ENCODE measurements at places on chromosomes 13 and 19. TPM values are rescaled to one million over a fixed set of nuclear protein-coding genes. Genes with fewer than 3 reads are reported as not detected.

The SBSN gene
- total RNA-seq, result not detected

The CCDC8 gene
- not detected for total RNA-seq

The ZNF837 gene
- total RNA-seq, result 3.1 TPM

The ZNF530 gene
- total RNA-seq, result 7.9 TPM

The PLPP2 gene
- 0.32 TPM for total RNA-seq

The SLC27A1 gene
- 4.3 TPM for total RNA-seq

The FPR2 gene
- 0.12 TPM for total RNA-seq

The ITGBL1 gene
- total RNA-seq, result not detected

The AXL gene
- not detected for total RNA-seq

The GPC6 gene
- not detected for total RNA-seq

The RNF225 gene
- total RNA-seq, result 0.44 TPM

The ZNF723 gene
- not detected for total RNA-seq

The TMEM190 gene
- not detected for total RNA-seq

- H3K27ac ChIP-seq, result no peak overlapping the region
- no peaks in the 10 kb centered on the region for H3K4me1 ChIP-seq
- H3K4me3 ChIP-seq, result no peak overlapping the region
- no peaks in the 10 kb centered on the region for H3K36me3 ChIP-seq
- peaks cover 4% of the 10 kb centered on the region for H3K27me3 ChIP-seq
Observed at GRCh38 chr13:26668357-26669146, 92.0 kb downstream of the GPR12 start.

- peaks cover 14% of the 10 kb centered on the region for H3K4me1 ChIP-seq
- no peak overlapping the region for H3K27ac ChIP-seq
- H3K36me3 ChIP-seq, result peaks cover 14% of the 10 kb centered on the region
- DNase-seq, result no peak
- H3K27me3 ChIP-seq, result no peaks in the 10 kb centered on the region
Observed at GRCh38 chr19:1811472-1811894, 593 bp downstream of the ATP8B3 start.

DNA sequence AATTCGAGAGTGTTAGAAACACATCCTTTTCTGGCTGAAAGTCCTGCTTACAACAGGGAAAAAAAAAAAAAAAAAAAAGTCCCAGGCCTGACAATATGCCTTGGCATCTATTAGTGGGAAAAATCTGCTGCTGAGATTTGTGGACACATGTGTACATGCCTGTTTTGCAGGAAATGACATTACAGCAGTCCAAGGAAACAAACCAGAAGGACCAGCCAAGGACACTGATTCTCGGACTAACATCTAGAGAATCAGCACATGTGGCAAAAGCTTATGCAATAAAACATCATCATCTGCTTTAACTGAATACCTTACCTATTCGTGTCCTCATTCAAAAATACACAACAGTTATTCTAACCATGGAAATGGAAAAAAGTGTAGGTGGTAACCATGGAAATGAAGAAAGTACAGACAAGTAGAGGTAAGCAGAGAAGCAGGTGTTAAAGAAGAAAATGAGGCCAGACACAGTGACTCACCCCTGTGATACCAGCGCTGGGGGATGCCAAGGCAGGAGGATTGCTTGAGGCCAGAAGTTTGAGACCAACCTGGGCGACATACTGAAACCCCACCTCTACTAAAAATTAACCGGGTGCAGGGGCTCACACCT is 9.4 kb upstream of the DPY19L3 start:
- no peak overlapping the region for H3K27ac ChIP-seq
- no peaks in the 10 kb centered on the region for H3K27me3 ChIP-seq
- H3K4me3 ChIP-seq, result no peak overlapping the region
- H3K36me3 ChIP-seq, result no peaks in the 10 kb centered on the region
- no peak for DNase-seq

GRCh38 chr13:40456397-40456953 is 210.0 kb downstream of the FOXO1 start:
- DNase-seq, result no peak
- H3K27ac ChIP-seq, result no peak overlapping the region
- H3K36me3 ChIP-seq, result no peaks in the 10 kb centered on the region
- H3K4me3 ChIP-seq, result no peak overlapping the region
- H3K27me3 ChIP-seq, result no peaks in the 10 kb centered on the region

DNA sequence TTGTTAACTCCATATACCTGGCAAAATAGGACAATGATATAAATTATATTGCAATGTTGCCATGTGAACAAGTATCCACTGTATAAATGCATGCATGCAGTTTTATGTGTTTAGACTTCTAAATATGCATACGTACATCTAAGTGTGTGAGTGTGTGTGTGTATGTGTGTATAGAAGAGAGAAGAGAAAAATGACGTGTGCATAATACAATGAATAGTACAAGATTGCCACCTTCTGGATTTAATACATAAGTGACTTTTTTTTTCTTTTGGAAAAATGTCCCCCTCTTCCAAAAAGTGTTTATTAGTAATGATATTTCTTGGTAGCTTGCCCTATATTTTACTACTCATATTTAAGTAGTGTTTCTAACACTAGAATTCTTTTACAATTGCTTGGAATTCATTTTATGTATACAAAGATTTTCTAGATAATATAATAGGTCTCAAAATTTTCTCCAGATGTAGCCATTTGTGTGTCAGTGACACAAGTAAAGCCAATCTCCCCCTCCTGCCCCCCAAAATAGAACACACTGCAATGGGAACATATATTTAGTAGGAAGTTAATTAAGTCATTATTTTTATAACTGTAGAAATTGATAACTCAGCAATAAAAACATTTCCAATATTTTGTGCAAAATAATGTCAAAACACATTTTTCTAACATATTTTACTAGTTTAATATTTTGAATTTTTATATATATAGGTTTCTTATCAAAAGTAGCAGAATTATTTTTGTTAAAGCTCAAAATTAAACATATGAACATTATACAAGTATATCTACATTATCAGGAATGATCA is 783.3 kb upstream of the ATXN8OS start:
- H3K27me3 ChIP-seq, result no peaks in the 10 kb centered on the region
- no peaks in the 10 kb centered on the region for H3K4me1 ChIP-seq
- no peak for DNase-seq
- H3K36me3 ChIP-seq, result no peaks in the 10 kb centered on the region
- no peak overlapping the region for H3K27ac ChIP-seq
- H3K4me3 ChIP-seq, result no peak overlapping the region

GRCh38 chr13:29362849-29363604 is 232.5 kb downstream of the SLC7A1 start:
- no peaks in the 10 kb centered on the region for H3K4me1 ChIP-seq
- DNase-seq, result no peak
- H3K36me3 ChIP-seq, result no peaks in the 10 kb centered on the region
- H3K27me3 ChIP-seq, result peaks cover 6% of the 10 kb centered on the region

- no peaks in the 10 kb centered on the region for H3K4me1 ChIP-seq
- no peak overlapping the region for H3K4me3 ChIP-seq
- H3K27ac ChIP-seq, result no peak overlapping the region
- no peaks in the 10 kb centered on the region for H3K36me3 ChIP-seq
- peaks cover 37% of the 10 kb centered on the region for H3K27me3 ChIP-seq
Observed at GRCh38 chr13:110799246-110800236, 86.0 kb downstream of the ING1 start.

GRCh38 chr19:30085394-30085793 is 143.4 kb downstream of the URI1 start:
- no peak overlapping the region for H3K27ac ChIP-seq
- no peaks in the 10 kb centered on the region for H3K4me1 ChIP-seq
- H3K36me3 ChIP-seq, result no peaks in the 10 kb centered on the region
- DNase-seq, result no peak
- no peak overlapping the region for H3K4me3 ChIP-seq
- H3K27me3 ChIP-seq, result peaks cover 7% of the 10 kb centered on the region

DNA sequence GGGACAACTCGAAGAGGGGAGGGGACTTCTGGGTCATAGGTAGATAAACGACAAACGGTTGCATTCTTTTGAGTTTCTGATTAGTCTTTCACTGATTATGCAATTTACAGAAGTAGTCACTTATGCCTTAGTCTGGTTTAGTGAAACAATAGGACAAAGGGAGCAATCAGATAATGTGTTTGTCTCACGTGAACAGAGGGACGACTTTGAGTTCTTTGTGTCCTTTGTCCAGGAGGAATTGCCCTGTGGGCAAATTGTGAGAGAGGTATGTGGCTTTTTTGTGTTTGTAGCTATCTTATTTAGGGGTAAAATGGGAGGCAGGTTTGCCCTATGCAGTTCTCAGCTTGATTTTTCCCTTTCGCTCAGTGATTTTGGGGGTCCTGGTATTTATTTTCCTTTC is 362.9 kb upstream of the PCDH20 start:
- H3K36me3 ChIP-seq, result no peaks in the 10 kb centered on the region
- no peak overlapping the region for H3K27ac ChIP-seq
- no peak for DNase-seq
- H3K4me3 ChIP-seq, result no peak overlapping the region
- H3K4me1 ChIP-seq, result no peaks in the 10 kb centered on the region

DNA sequence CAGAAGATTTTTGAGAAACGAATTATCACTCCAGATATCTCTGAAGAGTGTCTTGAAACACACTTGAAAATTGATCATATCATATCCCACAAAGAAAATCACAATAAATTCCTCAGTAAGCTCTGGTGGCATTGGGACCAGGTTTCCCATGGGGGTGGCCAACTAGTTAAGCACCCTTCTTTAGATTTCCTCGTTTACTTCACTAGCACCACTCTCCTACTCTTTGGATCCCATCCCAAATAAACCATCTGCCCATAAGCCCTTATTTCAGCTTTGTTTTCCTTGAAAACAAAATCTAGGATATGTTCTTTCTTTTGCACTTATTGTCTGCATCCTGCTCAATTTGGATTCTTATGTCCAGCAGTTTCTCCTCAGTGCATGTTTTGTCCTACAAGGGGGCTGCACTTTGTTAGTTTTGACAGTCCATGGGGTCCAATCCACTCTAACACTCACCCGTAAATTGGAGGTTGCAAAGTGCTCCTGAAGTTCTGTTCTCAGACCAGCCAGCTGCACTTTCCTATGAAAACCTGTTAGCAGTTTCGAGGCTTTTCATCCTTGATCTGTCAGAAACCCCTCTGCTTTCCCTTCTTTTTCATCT is 40.3 kb upstream of the FAM124A start:
- H3K27ac ChIP-seq, result no peak overlapping the region
- H3K4me1 ChIP-seq, result no peaks in the 10 kb centered on the region
- no peak for DNase-seq
- H3K4me3 ChIP-seq, result no peak overlapping the region

DNA sequence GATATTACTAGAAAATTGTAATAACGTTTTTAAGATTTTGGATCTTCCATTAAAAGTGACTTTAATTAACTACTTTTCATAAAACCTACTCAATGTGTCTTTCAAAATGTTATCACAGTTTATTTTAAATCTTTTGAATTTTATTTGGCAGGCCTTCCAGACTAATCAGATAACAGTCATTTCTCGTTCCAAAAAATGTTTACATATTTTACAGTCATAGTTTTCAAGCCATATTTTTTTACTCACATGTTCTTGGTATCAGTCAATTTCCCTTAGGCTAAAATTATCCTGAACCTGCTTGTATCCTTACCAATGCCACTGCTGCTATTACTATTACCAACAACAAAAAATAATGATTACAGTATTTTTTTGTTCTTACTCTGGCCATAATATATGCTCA is 1783.5 kb downstream of the SLITRK5 start:
- no peak overlapping the region for H3K27ac ChIP-seq
- H3K36me3 ChIP-seq, result no peaks in the 10 kb centered on the region
- no peak overlapping the region for H3K4me3 ChIP-seq
- no peaks in the 10 kb centered on the region for H3K4me1 ChIP-seq

GRCh38 chr13:60647547-60647946 is 250.5 kb downstream of the TDRD3 start:
- H3K27me3 ChIP-seq, result no peaks in the 10 kb centered on the region
- no peak for DNase-seq
- no peak overlapping the region for H3K4me3 ChIP-seq
- H3K36me3 ChIP-seq, result no peaks in the 10 kb centered on the region
- no peak overlapping the region for H3K27ac ChIP-seq

DNA sequence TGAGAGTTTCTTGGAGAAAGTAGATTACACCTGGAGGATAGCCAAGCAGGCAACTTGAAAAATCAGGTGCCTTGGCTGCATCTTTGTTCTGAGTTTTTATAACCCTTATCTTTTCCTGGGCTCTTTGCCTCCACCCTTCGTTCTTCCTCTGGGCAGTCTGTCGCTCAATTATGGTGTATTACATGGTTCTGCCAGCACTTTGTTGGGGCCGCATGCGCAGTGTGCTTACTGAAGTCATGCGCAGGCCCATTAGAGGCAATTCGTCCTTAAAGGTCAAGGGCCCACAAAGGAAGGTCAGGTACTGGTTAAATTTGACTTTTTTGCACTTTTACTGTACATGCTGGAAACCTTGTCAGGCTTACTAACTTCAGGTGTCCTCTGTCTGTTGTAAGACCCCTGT is 761.9 kb upstream of the SLITRK5 start:
- H3K27ac ChIP-seq, result no peak overlapping the region
- no peaks in the 10 kb centered on the region for H3K4me1 ChIP-seq
- H3K27me3 ChIP-seq, result no peaks in the 10 kb centered on the region
- H3K4me3 ChIP-seq, result no peak overlapping the region
- no peak for DNase-seq

DNA sequence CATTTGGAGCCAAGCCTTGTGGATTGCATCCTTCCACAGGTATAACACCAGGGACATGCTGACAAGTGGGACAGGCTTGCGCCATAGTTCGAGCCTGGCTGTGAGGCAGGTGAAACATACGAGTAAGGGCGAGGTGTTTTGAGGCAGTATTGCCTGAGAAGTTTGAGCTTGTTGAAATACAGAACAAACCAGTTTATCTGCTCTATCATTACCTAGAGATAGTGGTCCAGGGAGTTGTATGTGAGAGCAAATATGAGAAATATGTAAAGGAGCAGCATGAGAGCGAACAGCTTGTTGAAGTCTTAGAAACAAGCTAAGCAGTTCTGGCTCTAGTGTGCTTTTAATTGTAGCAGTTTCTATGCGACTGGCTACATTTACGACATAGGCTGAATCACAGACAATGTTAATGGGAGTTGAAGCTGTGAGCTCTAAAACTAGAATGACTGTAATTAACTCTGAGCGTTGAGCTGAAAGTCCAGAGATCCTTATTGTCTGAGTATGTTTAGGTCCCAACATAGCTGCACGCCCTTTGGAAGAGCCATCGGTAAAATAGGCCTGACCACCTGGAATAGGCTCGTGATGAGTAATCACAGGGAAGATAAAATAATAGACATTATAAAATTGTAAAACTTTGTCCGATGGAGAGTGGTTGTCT is 8.2 kb downstream of the ZNF439 start:
- H3K36me3 ChIP-seq, result peaks cover 69% of the 10 kb centered on the region
- no peak overlapping the region for H3K4me3 ChIP-seq
- peaks cover 4% of the 10 kb centered on the region for H3K4me1 ChIP-seq
- H3K27ac ChIP-seq, result no peak overlapping the region

DNA sequence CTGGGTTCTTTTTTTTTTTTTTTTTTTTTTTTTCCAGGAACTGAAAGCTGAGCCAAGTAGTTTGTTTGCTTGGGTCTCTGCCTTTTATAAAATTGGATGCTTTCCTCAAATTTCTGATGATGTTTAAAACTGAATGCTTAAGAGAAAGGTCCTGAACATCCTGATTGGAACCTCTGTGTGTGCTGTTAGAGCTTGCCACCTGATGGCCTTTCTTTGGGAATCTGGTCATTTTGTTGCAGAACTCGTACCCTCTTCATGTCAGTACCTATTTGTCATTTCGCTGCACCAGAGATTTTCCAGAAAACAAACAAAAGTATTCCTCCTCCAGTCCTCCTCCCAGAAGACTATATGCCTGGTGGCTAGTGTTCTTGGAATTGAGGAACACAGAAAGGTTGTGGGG is 81.2 kb upstream of the KLF12 start:
- no peaks in the 10 kb centered on the region for H3K36me3 ChIP-seq
- no peak for DNase-seq
- no peak overlapping the region for H3K27ac ChIP-seq
- peaks cover 4% of the 10 kb centered on the region for H3K27me3 ChIP-seq

- no peak overlapping the region for H3K4me3 ChIP-seq
- no peak for DNase-seq
- H3K36me3 ChIP-seq, result no peaks in the 10 kb centered on the region
- peaks cover 4% of the 10 kb centered on the region for H3K27me3 ChIP-seq
- H3K27ac ChIP-seq, result no peak overlapping the region
Observed at GRCh38 chr19:18980432-18981020, 39.5 kb upstream of the HOMER3 start.
